ENCODE measurements at places on chromosomes 7 and 10.
A peak's percentile ranks its signal among the peaks of the same experiment; 100 is the strongest.

DNA sequence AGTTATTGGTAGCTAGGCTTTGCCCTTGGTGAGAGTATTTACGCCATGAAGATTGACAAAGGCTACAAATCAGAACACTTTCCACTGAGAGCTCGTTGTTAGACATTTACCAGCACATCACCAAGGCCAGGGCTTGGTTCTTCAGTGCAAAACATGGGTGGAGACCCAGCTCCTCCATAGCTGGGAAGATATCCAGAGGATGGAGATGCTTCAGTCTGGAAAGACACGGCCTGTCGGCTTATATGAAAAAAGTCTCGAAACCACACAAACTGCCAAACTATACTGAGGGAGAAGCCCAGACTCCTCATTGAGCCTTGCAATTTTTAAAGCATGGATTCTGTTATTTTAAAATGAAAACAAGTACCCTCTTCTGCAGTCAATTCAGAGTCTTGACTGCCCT lies 83.4 kb upstream of the ANLN start:
- DNase-seq: no peak

GRCh38 chr7:154345093-154345492 lies 292.9 kb downstream of the DPP6 start:
- no peak for DNase-seq

- no peak for DNase-seq
Measured at GRCh38 chr7:138880881-138881578, 83.0 kb upstream of the ATP6V0A4 start.

- DNase-seq: no peak
Measured at GRCh38 chr7:70595755-70596597, 536.0 kb upstream of the GALNT17 start.

- DNase-seq: peak; percentile 19
Measured at GRCh38 chr10:63588436-63589167, 67.4 kb downstream of the REEP3 start.

DNA sequence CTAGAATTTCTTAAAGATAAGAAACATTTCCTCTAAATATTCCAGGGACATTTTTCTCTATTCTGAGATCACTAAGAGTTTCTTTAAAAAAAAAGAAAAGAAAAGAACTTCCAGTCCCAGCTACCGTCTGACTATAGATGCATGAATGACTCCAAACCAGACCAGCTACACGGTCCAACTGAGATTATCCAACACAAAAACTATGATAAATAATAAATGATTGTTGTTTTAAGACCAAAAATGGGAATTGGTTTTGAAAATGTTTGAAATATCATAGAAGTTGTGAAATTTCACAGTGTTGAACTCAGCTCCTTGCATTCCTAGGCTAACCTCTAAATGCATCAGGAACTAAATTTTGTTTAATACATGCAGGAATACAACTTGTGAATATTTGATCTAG lies 1619.6 kb upstream of the LRRTM3 start:
- DNase-seq: no peak

DNA sequence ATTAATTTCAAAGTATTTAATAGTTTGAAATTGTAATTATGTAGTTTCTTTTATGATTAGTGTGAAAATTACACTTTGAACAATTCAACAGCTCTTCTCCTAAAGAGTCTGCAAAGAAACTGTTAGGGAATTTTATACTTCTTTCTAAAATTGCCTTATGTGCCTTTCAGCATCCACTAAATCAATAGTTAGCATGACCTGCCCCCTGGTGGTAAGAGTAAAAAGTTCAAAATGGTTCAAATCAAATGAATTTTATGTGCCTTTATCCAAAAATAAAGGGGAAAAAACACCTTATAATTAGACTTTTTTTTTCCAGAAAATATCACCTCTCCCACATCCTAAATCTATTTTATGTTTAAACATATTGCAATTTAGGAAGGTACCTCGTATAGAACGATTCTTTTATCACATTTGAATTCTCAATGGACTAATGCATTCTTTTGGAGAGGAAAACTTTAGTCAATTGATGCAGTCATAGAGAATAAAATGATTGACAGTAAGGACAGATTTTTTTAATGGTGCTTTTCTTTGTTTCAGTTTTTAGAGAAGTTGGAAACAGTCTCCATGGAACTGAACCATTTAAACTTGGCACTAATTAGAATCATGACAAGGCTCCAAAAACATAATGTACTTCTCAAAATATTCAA lies 163.7 kb downstream of the SEMA3D start:
- peak; percentile 60 for DNase-seq

GRCh38 chr7:131959106-131959812 lies 402.8 kb upstream of the PODXL start:
- DNase-seq: no peak

DNA sequence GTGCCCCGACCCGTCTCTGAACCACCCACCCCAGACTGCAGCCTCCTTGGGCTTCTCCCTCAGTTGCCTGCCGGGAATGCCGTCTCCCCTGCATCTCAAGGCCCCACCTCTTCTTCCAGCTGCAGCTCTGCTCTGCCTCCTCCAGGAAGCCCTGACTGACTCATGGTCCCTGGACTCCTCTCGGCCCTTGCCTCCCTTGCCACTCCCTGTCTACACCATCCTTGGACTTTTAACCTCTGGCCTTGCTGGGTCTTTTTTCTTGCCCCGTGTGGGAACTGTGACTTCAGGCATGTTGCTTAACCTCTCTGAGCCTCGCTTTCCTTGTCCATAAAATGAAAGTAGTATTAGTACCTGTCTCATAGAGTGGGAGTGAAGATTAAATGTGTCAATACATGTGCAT lies 56.3 kb downstream of the C10orf105 start:
- no peak for DNase-seq

DNA sequence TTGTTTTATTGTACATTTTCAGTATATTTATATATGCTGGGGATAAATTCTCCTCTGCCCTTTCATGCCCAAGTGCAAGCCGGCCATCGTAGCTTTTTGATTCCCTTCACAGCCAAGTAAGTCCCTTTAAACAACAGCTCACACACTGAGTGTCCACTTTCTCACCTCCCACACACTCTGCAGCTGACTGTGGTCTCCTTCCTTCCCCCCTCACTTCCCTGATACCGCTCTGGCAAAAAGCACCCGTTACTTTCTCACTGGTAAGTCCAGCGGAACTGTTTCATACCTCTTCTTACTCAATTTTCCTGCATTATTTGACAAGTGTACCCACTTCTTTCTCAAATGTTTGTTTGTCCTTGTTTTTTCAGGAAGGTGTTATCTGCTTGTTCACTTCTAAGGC lies 35.2 kb downstream of the MGAM start:
- no peak for DNase-seq

DNA sequence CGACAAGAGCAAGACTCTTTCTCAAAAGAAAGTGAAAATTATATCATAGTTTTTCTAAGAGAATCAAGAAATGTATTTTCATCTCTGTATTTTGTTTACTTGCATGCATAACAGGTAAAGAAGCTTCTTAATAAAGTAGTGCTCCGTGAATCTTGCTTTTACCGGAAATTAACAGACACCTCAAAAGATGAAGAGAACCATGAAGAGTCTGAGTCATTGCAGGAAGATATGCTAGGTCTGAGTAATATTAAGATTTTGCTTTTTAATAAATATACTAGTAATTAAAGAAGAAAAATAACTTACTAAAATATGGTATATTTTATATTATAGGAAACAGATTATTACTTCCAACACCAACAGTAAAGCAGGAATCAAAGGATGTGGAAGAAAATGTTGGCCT lies 39.5 kb upstream of the STOX1 start:
- DNase-seq: no peak

Measured in EH (cell line).